Activated CD4-positive, alpha-beta T cell treated with anti-CD3 and anti-CD28 coated beads for 48 hours (primary cell): ENCODE measurements at places on chromosomes 3 and 15.

DNA sequence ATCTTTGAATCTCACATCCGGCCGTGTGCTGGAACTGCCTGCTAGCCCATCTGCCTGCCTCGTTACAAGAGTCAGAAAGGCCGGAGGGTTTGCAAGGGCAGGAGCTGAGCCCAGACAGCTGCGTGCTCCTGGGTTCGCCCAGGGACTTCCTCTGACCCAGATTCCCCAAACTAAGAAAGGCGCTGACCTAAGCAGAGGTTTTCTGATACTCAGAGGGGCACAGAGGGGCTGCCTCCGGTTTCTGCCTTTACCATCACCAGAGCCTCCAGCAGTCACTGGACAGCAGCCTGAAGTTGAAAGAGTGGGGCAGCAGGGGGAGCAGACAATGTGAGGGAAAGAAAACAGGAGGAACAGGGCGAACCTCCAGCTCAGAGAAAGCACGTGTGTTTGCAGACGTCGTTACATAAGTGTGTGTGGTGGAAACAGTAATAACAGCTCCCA lies 33.4 kb upstream of the RAD18 start:
- DNase-seq: no peak

- DNase-seq: no peak
These were observed 46.3 kb upstream of the UTS2B start for GRCh38 chr3:191376516-191377141.

DNA sequence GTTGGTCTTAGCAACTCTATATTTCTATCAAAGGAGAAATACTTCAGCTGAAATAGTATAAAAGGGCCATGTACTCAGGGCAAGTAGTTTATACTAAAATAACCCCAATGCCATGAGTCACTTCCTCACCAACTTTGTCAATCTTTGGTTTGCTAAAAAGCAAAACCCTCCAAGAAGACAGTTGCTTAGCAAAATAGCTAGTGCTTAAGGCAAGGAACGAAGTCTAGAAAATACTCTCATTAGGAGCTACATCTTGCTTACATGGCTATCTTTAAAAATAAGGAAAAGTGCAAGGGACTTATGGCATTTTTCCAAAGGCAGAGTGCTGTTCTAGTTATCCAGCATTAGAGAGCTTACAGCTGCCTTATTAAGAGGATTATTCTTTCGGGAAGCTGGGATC lies 28.4 kb downstream of the P3H2 start:
- no peak for DNase-seq

GRCh38 chr3:30201715-30202114 lies 404.7 kb upstream of the TGFBR2 start:
- no peak for DNase-seq

- DNase-seq: no peak
These were observed 448.6 kb downstream of the ERC2 start for GRCh38 chr3:56019490-56020146.
